ENCODE measurements at places on chromosomes 6 and 20. TPM values are rescaled to one million over a fixed set of nuclear protein-coding genes. Genes with fewer than 3 reads are reported as not detected.

Gene SASH1
- 2.7 TPM for total RNA-seq

Gene ZNF334
- total RNA-seq = not detected

Gene GNMT
- total RNA-seq = 0.13 TPM

Gene RBPJL
- total RNA-seq = not detected

Gene MAP3K7
- total RNA-seq = 14.0 TPM

Gene CFAP61
- 0.20 TPM for total RNA-seq

Gene SLC22A2
- 0.05 TPM for total RNA-seq
